ENCODE measurements at places on chromosomes 5 and 9.
A peak's percentile ranks its signal among the peaks of the same experiment; 100 is the strongest.

DNA sequence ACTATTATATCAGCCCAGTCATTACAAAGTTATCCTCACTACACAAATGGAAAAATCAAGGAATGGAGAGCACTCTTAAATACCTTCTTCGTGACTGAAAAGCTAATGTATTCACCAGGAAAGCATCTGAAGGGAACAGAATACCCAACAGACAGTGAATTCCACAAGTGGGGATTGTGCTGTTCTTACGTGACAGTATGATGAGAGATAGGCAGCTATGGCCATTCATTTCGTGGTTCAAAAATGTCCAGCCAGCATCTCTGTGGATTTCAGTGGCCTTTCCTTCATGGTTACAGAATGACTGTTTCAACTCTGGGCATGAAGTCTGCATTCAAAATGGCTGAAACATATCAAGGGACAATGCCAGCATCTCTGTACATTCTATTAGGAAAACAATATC is 323.8 kb downstream of the PRELID2 start:
- no peak for DNase-seq

DNA sequence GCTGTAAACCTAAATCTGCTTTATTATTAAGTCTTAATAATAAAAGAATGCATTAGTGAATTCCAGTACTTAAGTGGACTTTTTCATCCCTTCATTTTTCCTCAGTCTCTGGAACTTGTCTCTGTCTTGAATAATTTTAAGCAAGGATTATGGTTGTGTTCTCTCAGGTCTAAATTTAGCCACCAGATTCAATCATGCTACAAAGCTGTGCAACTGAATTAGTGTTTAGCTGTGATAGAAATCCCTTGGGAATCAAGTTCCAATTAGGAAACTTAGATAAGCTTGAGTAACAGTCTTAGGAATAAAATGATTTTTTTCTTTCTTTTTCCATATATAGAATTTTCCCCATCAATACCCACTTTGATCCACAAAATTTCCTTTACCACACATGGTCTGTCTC is 104.3 kb downstream of the PLPPR1 start:
- peak; percentile 48 for DNase-seq

- no peak for DNase-seq
Measured at GRCh38 chr5:132022737-132023136, 11.3 kb upstream of the ACSL6 start.

- no peak for DNase-seq
Measured at GRCh38 chr5:37771203-37771611, 68.6 kb downstream of the GDNF start.

- no peak for DNase-seq
Measured at GRCh38 chr9:95715868-95716435, 159.5 kb upstream of the ERCC6L2 start.

- no peak for DNase-seq
Measured at GRCh38 chr5:79837761-79838551, 148.3 kb downstream of the CMYA5 start.

- no peak for DNase-seq
Measured at GRCh38 chr5:27208051-27208450, 169.7 kb upstream of the CDH9 start.

- no peak for DNase-seq
Measured at GRCh38 chr5:20678814-20679298, 690.9 kb upstream of the CDH18 start.

DNA sequence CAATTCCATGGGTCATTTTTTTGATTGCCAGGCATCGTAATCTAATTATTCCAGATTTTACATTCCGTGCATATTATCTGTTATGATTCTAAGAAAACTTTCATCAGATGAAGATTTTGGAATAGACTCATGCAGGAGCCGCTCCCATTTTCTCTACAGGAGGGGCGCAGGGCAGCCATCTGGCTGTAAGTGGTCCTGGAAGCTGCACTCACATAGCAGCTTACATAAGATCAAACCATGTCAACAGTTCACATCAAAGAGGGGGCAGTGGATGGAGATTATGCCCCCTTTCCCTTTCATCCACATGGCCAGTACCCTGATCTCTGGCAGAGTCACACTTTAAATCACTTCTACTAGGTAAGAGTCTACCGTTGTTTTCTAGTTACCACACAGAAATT is 73.3 kb upstream of the PCA3 start:
- DNase-seq, result no peak

DNA sequence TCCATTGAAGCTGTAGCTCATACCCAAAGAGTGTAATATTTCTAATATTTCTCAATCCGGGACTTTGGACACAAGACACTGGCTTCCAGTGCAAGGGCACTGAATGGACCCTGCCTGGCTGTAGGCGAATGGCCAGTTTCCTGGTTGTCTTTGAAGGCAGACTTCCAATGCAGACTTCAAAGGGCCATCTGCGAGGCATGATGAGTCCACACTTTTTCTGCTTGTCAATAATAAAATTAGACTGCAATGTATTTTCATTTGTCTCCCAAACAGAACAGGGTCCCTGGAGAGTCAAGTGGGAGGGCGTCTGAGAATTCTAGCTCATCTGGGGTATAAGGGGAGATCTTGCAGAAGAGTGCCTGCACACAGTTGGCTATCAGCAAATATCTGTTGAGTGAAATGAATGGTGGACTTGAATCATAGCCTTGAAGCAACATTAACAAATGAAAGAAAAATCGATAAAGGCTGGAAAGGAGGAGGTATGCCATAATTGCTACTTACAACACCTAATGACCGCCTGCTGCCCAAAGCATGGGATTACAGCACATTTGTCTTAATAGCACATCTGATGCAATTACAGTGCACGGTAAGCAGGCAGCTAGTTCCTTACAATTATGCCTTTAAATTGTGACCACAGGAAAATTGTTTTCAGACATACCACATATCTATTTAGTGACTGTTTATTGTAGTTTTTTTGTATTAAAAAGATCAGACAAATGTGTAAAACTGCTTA is 137.5 kb downstream of the ARHGEF28 start:
- DNase-seq, result no peak

DNA sequence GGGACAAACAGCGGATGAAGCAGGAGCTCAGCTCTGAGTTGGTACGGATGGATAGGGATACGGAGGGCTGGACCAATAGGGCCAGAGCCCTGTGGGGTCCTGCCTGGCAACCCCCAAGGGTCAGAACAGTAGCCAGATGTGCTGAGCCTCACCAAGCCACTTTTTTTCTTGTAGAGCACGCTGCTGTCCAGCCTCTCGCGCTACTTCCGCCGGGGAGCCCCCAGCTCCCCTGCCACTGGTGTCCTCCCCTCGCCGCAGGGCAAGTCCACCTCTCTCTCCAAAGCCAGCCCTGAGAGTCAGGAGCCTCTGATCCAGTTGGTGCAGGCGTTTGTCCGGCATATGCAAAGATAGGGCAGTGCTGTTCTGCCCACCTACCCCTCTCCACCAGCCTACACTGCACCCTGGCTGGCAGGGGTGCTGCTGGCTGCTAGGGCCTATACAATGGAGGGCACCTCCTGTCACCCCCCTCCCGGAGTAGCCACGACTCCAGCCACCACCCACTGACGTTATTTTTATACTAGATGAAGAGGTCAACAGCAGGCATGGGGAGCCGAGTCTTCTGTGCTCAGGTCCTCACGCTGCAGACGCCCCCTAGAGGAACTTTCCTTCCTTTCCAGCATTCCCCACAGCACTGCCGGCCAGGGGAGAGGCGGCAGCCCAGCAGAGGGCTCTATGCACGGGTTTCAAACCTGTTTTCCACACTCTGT is 21.6 kb downstream of the SH3GLB2 start:
- peak; percentile 80 for DNase-seq

DNA sequence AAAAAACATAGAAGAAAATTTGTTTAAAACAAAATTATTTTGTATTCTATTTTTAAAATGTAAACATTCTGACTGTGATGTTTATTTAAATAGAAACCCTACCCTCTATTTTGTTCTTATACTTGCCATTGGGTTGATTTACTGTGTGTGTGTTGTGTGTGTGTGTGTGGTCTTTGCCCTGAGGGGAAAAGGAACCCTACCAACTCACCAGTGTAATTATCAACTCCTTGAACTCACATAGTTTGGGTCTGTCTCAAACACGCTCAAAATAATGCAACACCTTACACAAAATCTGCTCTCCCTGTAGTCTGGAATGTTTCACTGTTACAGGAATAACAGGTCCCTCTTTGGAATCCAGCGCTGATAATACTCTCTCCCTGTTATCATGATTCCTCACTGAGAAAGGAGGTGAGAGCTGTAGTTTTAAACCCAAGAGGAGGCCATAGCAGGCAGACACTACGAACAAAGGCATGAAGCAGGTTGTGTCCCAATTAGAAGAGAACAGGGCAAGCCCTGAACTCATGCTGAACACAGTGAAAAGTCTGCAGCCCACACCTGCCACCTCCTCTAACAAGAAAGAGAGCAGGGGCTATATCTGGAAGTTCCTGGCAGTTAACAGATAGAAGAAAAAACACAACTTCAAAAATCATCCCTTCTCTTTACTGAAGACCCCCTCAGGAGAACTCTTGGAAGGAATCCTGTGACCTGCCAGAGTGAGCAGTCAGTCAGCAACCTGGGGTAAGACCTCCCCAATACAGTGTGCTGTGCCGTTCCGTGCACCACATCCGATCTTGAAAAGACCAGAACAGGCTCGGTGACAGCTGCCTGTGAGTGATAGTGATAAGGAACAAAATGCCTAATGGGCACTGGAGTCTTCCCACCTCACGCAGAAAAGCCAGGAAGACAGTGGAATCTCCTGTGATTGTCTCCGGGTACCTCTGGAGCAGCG is 608.1 kb upstream of the ADAMTS16 start:
- DNase-seq, result no peak

DNA sequence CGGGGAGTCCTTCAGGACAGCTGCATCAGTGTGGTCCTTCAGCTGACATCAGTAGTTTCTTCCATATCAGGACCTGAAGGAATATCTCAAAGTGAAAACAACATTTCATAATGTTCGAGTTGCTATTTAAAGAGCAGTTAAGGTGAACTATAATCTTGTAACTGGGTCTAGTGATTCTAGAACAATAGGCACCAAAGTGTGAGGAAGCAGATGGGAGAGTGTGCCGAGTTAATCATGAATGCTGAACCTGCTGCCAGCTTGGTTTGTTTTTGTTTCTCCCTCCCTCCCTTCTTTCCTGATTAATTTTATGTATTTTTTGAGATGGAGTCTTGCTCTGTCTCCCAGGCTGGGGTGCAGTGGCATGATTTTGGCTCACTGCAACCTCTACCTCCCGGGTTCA is 3.6 kb upstream of the PTGR1 start:
- DNase-seq, result no peak

- DNase-seq, result no peak
Measured at GRCh38 chr9:97518166-97518908, 16.9 kb downstream of the TMOD1 start.

DNA sequence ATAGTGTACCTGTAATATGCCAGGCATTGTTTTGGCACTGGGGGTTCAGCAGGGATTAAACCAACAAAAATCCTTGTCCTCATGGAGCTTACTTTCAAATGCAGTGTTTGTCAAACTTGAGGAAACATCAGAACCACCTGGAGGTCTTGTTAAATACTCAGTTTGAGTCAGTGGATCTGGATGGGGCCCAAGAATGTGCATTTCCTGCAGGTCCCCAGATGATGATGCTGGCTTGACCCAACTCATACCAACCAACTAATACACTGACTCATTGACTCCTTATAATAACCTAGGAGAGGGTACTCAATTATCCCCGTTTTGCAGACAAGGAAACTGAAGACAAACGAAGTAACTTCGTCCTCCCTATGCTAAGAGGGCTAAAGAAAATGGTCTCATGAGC is 11.3 kb downstream of the WWC1 start:
- no peak for DNase-seq

DNA sequence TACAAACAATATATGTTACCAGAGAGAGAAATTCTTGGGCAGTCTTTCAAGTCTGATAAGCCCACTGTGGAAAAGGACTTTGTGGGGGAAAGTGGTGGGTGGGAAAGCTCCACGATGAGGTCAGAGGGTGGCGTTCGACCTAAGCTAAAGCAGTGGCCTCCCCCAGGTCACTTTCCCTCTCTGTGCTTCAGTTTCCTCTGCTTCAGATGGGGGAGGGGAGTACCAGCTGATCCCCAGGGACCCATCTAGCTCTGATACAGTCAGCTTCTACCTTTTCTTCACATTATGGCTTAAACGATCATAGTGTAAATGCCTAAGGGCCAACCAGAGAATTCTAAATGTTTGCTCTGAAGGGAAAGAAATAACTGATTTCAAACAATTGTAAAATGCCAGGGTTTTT is 36.6 kb upstream of the ARSB start:
- peak; percentile 43 for DNase-seq

- no peak for DNase-seq
Measured at GRCh38 chr5:174453690-174454089, 270.7 kb upstream of the MSX2 start.

DNA sequence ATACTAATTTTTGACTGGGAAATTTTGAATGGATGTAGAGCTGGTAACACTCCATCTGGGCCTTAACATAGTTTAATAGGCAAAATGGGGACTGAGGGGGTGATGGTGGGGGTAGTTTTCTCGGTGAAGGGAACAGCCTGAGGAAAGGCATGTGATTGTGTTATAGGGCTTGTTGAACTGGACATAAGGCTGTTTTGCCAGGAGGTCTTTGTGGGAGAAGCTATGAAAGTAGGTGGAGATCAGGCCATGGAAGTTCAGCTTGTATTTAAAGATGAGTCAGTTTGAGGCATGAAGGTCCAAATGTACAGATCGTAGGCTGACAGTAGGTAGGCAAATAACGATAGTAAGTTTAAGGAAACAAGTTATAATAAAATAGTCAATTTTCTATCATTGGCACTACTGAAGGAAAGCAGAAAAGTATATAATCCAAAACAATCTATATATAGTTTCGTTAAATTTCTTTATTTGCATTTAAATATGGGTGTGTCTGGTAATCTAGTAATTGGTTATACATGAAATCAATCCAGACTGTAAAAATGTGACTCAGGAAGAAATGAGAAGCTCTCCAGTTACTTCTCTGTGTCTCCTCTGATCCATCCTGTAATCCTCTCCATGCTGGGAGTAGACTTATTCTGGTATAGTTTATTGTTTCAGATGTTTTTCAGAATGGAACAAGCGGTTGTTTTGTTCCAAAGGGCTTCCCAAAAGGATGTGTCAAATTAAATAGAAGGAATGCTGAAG is 2.8 kb downstream of the CSNK1G3 start:
- no peak for DNase-seq

GRCh38 chr9:123455187-123455586 is 99.2 kb downstream of the CRB2 start:
- DNase-seq, result no peak

- no peak for DNase-seq
Measured at GRCh38 chr5:29054282-29054681, 2015.9 kb upstream of the CDH9 start.

- no peak for DNase-seq
Measured at GRCh38 chr9:38003230-38003629, 65.8 kb downstream of the SHB start.

GRCh38 chr9:89603767-89604665 is 796 bp upstream of the GADD45G start:
- DNase-seq, result peak; percentile 89

DNA sequence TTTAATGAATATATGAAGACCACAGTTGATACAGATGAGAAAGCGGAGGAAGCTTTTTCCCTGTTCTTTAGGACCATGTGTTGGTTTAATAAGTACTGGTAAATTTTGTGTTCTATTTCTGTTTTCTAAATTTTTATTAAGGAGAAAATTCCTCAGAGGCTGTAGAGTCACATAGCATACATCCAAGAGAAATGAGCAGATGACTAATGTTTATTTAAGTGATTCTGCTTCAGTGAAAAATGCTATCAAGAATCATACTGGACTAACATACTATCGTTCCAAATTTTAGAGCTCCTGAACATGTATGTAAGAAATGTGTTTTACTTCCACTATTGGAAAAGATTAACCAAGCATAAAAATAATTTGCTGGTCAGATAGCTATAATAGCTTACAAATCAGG is 115.0 kb downstream of the KIAA1958 start:
- DNase-seq, result no peak

- DNase-seq, result no peak
Measured at GRCh38 chr9:84750152-84750865, 80.8 kb downstream of the NTRK2 start.

Data from NCI-H2171 treated with DMSO at 0.1 percent for 48 hours (cell line).